ENCODE measurements at places on chromosomes 3 and 15.

DNA sequence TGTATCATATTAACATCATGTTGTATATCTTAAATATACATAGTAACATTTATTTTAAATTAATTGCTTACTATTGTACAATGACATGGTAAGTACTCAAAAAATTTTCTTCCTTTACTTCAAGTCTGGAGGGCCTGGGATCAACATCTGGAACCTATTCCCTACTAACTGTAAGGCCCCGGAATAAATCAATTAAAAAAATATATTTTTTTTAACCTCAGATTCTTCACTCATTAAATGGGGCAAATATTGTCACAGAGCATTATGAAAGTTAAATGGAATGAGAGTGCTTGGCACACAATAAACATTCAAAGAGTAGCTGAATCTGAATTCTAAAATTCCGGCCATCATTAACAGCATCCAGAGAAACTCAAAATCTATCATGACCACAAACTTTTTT, 16.5 kb downstream of the GSK3B start:
- no peak for DNase-seq

- DNase-seq, result no peak
Measured at GRCh38 chr3:17261627-17262369, 377.0 kb downstream of the PLCL2 start.

DNA sequence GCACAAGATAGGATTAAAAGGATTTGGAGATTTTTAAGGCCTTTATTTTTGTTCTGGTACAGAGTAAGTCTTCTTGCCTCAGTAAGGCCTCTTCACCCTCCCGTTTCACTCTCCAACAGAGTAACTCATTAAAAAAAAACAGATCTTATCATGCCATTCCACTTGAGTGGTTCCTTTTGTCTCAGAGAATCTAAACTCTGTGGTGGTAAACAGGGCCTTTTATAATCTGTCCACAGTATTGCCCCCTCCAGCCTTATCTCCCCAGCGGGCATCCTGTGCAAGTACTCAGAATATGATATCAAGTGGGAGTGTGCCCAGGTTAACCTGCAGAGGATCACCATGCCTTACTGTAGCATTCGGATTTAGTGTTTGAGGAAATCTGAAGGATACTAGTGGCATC, 20.3 kb upstream of the ATOSA start:
- DNase-seq, result no peak

- DNase-seq, result no peak
Measured at GRCh38 chr3:58804914-58805313, 138.3 kb upstream of the FAM3D start.

DNA sequence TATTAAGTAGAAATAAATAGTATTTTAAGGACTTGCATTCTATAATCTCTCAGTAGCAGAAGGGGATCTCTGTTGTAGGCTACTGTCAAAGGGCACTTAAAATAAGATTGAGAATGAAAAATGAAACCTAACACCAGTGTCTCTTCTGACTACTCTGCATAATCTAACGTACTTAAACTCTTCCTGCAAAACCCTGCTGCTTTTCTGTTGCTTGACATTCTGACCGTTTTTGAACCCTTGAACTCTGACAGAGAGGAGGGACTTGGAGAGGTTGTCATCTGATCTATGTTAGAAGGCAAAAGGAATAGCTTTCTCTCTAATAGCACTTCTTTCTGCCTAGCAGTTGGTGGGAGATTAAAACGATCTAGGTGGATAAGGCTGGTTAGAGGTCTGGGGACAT, 204.6 kb downstream of the ZIC1 start:
- DNase-seq, result no peak

DNA sequence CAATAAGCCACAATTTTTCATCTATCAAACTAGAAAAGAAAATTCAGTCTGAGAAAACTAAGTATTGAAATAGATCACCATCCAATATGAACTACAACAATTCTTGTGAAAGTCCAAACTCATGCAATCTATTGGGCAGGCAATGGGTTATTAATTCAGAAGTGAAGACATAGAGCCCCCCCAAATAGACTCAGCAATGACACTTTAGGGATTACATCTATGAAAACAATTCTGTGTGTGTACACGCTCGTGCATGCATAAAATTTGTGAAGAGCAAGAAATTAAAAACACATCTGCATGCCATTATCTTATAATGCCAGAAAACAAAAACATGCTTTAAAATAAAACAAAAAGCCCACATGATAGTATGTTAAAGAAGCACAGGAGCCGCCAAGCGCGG, 151.3 kb downstream of the NR1I2 start:
- no peak for DNase-seq

DNA sequence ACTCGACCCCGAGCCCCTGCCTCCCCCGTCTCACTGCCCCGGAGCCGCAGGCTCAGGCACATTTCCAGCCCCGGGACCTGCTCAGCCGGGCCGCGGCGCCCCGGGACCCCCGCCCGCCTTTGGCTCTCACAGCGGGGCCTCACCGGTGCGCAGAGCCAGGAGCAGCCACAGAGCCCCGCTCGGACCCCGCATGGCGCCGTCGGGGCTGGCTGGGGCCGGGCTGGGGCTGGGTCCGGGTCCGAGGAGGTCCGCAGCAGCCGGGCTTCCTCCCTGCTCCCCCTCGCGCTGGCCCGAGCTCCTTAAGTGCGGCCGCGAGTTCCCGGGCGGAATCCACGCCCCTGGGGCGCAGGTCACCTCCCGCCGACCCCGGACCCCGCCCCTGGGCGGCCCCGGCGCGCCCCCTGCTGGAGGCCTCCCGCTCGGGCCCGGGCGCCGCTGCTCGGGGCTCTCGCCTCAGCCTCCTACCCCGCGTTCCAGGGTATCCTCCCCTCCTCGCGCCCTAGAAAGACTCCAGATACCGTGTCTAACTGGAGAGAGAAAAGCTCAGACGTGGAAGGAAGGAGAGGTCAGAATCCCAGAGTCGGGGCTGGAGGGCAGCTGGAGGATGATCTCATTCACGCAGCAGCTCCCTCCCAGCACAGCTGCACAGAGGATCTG, at the start of gene MELTF:
MELTF (minus strand) TSS at position 307 of the 657 bp plus-strand sequence; CDS start at position 192, 115 bp downstream.
- no peak for DNase-seq

DNA sequence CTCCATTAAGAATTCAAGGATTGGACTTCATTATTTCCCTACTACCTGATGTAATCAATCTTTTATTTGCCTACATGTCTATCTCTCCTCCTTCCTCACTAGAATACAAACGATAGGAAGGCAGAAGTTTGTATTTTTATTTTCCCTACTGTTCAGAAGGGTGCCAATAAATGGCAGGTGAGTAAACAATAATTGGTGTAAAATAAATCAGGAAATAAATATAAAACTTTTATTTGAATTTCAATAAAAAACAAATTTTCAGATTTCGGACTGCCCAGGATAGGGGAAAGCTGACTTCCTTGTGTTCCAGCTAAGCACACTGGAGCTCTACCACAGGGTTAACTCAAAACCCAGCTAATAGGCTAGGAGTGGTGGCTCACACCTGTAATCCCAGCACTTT, 636.3 kb upstream of the BCHE start:
- no peak for DNase-seq

- no peak for DNase-seq
Measured at GRCh38 chr3:145911016-145911415, 250.0 kb downstream of the PLOD2 start.

- no peak for DNase-seq
Measured at GRCh38 chr3:197546307-197547085, 9.3 kb downstream of the BDH1 start.

DNA sequence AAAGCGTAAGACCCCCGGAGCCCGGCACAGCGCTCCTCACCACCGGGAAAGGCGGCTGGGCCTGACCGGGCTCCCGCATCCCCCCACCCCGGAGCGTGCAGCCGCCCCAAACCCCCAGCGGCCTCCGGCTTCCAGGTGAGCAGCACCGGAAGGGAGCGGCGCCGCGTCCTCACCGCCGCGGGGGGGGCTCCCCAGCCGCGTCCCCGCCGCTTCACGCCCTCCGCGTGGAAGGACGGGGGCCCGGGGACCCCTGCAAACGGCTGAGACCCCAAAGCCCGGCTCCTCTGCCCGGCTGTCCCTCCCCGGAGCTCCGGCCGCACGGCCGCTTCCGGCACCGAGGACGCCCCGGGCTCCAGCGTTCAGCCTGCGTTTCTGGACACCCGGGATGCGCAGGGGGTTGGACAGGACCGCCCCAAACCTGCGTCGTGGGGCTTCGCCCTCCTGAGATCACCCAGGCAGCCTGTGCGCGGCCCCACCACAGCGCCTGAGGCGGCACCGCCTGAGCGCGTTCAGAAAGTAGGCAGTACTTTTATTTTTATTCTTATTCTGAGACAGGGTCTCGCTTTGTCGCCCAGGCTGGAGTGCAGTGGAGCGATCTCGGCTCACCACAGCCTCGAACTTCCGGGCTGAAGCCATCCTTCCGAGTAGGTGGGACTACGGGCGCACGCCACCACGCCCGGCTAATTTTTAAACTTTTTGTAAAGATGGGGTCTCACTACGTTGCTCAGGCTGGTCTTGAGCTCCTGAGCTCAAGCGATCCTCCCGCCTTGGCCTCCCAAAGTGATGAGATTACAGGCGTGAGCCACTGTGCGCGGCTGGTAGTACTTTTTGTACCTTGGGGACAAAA, 51.6 kb upstream of the BLM start:
- DNase-seq, result no peak

DNA sequence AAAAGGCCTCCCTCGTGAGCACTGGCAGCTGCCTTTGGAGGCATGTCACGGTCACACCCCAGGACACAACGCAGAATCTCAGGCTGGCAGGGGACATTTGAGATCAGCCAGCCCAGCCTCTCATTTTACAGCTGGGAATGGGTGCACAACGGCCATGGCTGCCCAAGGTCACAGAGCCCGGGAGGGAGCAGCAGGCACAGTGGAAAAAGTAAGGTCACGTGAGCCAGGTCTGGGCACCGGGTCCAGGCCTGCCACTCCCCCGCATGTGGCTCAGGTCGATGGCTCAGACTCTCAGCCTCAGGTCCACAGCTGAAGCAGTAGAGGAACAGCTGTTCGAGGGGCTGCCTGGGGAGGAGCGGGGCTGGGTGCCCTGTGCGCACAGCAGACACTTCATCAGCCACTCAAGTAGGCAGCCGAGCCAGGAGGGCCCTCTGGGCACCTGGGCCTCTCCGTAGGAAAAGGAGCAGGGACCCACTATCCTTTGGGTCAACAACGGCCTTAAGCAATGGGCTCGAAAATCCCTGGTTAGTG, 260.6 kb downstream of the GOLGA6L6 start:
- no peak for DNase-seq

GRCh38 chr15:45129651-45130129, at the start of the genes DUOX1 and DUOXA1:
Gene DUOX1, plus strand, starts transcription at chr15:45129994. Its CDS starts 1,973 bp downstream, at chr15:45131967.
Gene DUOXA1, minus strand, starts transcription at chr15:45129879. Its CDS starts 6,865 bp downstream, at chr15:45123014.
- no peak for DNase-seq

DNA sequence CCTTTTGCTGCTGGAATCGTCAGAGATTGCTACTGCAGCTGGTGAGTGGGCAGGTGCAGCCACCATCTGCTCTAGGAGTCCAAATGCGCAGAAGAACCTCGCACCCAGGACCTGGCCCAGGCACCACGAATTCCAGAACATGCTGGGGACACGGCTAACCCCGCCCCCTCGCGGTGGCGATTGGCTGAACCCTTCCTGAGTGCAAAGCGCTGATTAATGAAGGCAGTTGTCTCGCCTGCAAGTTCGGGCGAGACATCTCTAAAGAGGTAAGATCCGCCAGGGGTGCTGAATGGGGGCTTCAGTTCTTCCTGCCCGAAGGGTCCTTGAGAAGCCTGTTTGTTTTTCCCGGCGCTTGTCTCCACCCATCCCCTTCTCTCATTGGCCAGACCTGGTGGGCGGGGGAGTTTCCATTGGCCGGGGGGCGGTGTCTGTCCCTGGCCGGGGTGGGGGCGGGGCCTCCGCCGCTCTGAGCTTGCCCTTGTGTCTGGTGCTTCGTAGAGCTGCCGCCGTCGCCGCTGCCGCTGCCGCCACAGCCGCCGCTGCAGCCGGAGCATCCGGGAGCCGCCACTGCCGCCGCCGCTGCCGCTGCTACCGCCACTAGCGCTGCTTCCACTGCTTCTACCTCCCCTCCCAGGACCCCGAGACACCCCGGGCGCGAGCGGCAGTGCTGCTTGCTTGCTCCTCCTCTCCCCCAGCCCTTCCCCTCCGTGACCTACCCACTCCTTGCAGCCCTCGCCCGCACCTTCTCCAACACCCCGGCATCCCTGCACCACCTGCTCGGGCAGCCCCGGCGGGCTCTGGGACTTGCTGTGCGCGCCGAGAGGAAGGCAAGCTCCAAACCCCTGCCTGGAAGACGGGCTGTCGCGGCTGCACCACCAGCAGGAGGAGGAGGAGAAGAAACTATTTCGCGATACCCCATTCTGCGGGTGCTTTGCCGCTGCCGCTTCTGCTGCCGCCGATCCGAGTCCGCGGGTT, at the start of gene CADM2:
CADM2 (plus strand) TSS at position 495 of the 975 bp plus-strand sequence.
- DNase-seq, result no peak

DNA sequence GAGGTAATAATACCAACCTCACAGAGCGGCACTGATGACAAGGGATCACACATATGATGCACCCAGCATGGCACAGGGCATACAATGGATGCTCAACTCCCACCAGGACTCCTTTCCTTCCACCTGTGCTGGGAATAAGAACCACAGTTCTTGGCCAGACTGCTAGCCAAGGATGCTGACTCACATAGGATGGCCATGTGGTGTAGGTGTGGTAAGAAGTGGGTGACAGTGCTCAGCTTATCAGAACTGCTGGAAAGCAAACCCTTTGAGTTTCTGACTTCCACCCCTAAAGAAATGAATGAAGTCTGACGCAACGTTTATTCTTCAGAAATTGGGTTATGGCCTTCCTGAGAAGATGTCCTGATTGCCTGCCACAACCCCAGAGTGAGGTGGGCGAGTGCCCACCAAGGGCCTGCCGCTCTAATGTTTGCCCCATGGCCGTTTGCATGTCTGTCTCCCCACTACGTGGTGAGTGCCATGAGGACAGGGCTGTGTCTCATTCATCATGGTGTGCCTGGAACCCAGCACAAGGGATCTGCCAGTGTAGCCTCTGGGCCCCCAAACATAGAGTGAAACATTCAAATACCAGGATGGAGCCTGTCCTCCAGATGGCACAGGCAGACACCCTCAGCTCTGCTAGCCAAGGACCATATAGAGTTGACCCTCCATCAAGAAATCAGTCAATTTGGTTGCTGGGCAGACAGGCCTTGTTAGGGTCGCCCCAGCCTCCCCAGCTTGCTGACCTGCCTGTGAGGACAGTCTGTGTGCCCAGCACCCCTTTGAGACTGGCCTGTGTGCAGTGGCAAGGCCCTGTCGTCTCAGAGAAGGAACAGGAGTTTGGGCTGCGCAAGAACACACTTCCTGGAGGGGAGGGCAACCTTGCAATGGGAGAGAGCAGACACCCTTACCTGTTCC, 57.6 kb upstream of the SLCO2A1 start:
- no peak for DNase-seq

- DNase-seq, result no peak
Measured at GRCh38 chr15:27549746-27550145, 549.4 kb downstream of the OCA2 start.

- DNase-seq, result no peak
Measured at GRCh38 chr3:138781012-138781470, 53.7 kb downstream of the PIK3CB start.

- no peak for DNase-seq
Measured at GRCh38 chr3:8529738-8530525, 28.3 kb downstream of the LMCD1 start.

DNA sequence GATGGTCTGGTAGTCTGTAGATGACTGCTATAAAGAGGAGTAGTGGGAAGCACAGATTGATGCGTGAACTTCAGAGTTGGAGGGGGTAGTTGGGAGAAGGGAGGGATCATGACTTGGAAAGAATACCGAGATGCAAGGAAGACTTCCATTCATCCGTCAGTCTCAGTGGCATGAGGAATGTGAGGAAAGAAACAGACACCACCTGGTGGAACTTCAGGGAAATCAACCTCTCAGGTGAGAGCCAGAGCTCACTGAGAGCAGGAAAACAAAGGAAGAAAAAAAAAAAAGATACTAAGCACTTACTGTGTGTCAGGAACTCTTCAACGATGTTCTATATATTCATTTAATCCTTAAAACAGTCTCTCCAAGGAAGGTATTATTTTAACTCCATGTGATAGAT, 172.4 kb downstream of the OXSM start:
- DNase-seq, result no peak
